ENCODE measurements at places on chromosomes 16 and 17.

DNA sequence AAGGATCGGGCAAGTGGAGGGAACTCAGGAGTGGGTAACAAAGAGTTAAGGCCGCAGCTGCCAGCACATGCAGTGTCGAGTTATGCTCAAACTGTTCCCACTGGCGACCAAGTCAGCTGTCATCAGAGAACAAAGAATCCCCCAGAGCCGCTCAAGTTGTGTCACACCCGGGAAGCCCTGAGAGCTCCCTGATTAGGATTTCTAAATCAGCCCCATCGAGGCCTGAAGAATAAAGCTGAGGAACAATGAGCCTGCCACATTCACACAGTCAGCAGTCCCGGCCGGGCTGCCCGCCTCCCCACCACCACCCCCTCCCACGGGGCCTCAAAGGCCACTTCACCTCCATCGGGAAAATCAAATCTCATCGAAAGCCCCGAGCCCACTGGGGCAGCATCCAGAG lies 84.5 kb downstream of the SOX9 start:
- no peak for DNase-seq

- no peak for DNase-seq
These were observed 19.7 kb downstream of the TEKT3 start for GRCh38 chr17:15321556-15322251.

DNA sequence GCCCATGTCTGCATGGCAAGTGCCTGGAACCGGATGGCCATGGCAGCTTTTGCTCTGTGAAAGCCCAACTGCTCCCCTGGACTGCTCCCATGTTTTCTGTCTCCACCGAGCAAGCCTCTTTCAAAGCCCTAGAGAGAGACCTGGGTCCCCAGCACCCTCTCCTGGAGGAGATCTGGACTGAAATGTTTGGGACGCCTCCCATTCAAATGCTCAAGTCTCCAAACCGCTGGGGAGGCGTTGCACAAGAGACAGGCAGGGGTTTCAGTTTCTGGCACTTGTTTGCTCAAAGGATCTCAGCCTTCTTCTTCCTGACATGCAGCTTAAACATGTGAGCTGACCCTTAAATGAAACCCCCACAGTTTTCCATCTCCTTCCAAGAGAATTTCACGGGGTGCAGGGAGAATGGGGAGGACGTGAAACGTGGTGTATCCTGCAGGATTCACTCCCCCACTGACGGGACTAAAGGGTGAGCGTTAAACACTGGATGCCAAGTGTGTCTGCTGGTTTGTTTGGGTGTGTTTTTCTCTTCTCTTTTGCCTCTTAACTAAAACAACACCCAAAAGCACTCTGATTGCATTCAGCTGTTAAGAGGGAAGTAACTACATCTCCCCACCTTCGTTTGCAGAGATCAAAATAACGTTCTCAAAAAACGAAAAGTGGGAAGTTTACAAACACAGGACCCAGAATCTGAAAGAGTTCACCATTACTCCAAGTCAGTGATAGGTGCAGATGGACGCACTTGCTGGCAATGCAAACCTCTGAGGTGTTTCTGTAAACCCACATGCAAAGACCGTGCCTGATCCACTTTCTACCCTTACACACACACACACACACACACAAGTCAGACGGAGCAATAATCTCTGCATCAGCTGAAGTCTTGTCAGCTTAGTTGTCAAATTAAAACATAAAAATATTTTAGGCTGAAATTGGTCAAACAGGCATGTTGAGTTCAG lies 256.9 kb downstream of the C16orf95 start:
- no peak for DNase-seq

DNA sequence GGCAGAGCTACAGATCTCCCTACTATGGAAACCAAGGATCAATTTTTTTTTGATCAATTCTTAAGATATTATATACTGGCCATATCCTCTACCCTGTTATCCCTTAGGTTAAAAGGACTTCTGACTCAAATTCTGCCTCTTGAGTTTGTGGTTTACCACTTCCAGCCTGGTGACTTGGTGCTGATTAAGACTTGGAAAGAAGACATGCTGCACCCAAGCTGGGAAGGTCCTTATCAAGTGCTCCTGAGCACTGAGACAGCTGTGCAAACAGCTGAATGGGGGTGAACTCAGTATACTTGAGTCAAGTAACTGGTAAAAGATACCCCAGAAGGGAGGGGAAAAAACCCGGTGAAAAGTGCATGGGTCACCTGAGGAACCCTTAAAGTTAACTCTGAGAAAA lies 20.5 kb upstream of the SPACA3 start:
- DNase-seq: peak; percentile 14

- no peak for DNase-seq
These were observed 3.6 kb upstream of the SLC6A4 start for GRCh38 chr17:30239089-30239462.

DNA sequence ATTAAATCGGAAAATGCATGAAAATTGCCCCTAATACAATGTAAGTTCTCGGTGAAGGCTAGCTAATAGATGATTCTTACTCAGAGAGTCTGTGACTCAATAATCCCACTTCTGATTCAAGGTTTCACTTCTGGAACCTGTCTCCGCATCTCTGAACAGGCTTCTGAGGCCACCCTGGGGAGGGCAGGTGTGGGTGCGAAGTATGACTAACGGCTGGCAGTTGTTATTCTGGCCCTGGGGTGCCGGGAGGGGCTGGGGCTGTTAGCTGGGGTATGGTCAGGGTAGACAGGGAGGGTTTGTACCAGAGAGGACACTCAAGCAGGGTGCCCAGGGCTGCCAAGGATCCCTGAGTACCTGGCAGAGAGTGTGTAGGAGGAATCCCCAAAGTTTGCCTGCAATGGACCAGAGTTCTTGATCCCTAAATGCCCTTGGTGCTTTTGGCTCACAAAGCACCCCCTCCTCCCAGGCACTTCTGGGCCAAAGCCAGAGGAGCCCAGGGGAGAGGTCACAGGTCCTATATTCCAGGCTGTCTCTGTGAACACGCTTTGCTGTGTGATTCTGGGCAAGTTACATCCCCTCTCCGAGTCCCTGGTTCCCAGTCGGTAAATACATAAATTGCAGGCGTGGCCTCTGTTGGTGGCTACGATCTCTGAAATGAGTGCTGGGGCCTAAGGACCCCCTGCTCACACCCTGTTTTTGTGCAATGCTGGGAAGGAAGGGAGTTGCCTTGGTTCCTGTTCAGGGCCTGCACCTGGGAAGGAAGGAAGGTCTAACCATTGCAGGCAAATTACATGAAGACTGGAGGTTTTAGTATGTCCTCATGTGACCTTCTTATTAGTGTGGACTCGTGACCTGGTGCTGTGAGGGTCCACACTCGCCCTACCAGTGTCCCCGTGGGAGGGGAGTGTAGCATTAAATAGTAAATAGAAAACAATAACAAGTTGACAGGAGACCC lies 49.9 kb upstream of the CPNE2 start:
- peak; percentile 68 for DNase-seq

- DNase-seq: no peak
These were observed 22.7 kb downstream of the FAM83G start for GRCh38 chr17:18981642-18982424.
